ENCODE measurements at places on chromosomes 12 and 14.

GRCh38 chr12:12784911-12785814, at the start of gene APOLD1:
Gene APOLD1, plus strand, starts transcription at chr12:12785659. Its CDS starts 33 bp downstream, at chr12:12785692.
- no peak for DNase-seq

- DNase-seq = no peak
Observed at GRCh38 chr12:52235822-52236361, 2.8 kb downstream of the KRT7 start.

- no peak for DNase-seq
Observed at GRCh38 chr14:92217936-92218335, 96.2 kb downstream of the CPSF2 start.

- DNase-seq = no peak
Observed at GRCh38 chr14:68309616-68310015, 483.3 kb downstream of the ZFP36L1 start.

- no peak for DNase-seq
Observed at GRCh38 chr14:52878469-52878868, 72.4 kb downstream of the FERMT2 start.

GRCh38 chr12:65086236-65086635, 34.9 kb downstream of the WIF1 start:
- DNase-seq = no peak

GRCh38 chr12:130978785-130979184, 25.1 kb downstream of the ADGRD1 start:
- DNase-seq = no peak

DNA sequence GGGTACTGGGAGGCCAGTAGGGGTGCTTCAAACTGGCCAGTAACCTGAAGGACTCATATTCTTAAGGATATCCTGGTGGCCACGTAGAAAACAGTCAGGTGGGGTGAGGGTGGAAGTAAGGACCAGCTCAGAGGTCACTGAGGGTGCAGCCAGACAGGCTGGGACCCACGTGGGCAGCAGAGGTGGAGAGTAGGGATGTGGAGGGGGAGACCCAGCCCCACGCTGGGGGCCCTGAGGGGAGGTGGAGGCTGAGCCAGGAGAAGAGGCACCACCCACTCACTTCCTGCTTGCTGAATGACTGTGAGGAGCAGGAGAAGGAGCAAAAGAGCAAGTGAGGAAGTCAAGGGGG, 12.6 kb upstream of the SERPINA3 start:
- no peak for DNase-seq

GRCh38 chr12:78239544-78239943, 408.9 kb downstream of the NAV3 start:
- no peak for DNase-seq

GRCh38 chr12:89384050-89384758, 31.9 kb upstream of the DUSP6 start:
- DNase-seq = no peak

DNA sequence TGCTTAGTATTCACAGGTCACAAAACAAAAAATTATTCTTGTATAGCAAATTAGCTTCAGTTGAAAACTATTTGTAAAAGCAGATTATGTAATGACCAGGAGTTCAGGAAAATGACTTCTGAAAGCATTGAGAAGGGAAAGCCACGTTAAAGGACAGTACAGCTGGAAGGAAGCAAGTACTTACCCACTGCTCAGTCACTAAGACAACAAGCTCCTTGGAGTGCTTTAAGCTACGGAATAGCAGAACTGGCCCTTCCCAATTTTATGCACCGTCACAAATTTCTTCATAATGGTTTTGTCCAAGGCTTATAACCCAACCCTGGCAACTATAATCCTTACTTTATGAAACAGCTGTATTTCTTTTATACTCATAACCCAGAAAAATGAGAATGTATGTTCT, 13.0 kb upstream of the SNAPC1 start:
- no peak for DNase-seq

DNA sequence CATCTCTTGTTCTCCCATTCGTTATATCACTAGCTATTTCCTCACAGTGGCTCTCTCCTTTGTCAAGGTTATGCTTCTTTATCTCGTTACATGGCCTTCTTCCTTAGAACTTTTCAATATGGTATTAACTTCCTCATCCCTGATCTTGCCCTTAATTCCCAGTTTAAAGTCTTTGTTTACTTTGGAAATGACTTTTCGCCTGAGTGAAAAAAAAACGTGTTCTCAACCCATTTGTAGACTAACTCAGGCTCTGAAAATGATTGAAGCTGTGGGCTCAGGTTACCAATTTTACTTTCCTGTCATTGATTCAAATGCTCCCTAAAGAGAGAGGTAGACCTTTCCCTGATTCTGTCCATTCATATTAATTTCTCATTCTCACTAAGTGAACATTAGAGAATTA, 135.2 kb downstream of the NUBPL start:
- no peak for DNase-seq

DNA sequence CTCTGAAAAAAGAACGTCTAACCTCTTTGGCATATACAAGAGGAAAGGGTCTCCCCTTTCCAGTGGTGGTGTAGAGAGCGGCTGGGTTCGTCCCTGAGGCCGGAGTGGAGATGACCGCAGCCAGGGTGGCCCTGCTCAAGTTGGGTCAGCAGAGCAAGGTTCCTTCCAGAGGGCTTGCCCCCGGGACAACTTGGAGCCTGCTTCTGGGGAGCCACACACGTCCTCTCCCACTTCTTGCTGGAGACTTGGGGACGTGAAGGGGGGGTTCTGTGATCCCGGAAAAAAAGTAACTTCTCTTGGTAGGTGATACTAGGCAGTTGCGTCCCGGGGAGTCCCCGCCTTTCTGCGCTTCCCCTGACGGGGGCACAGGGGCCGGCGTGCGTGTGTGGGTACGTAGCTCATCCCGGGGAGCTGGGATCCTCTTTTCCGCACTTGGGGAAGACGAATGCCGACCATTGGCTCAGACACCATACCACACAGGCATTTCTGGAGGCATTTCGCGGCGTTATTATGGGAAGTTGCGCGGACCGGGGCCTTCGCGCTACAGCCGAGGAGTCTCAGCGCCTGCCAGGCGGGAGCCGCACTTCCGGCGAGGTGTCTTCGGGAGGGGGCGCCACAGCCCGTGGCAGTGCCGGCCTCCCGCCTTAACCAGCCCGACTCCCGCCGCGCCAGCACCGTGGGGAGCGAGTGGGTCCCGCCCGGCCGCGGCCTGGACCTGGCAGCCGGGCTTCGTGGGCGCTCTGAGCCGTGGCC, 14.8 kb upstream of the PAX9 start:
- no peak for DNase-seq

GRCh38 chr14:68969278-68970033, 9.6 kb downstream of the ACTN1 start:
- DNase-seq = no peak

DNA sequence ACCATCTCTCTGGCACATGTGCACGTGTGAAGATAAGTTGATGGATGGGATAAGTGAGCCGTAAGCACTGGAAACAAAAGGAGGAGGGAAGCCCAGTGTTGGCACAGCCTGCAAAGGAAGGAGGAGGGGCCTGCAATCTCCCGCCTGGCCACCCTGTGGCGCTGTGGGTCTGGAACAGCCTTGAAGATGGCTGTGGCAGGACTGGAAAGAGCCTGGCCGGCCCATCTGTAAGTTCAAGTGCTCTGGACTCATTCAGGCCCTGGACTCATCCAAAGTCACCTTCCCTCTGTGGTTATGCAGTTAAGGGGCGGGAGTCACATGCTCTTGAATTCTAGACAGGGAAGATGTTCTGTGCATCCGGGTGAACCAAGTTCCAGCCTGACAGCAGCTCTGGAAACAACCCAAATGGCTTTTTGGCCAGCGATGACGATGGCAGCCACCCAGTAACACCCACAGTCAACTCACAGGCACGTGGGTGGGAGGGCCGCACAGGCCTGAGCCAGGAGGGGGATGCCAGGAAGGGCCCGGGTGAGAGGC, 50.4 kb downstream of the CHGA start:
- DNase-seq = peak; percentile 22

DNA sequence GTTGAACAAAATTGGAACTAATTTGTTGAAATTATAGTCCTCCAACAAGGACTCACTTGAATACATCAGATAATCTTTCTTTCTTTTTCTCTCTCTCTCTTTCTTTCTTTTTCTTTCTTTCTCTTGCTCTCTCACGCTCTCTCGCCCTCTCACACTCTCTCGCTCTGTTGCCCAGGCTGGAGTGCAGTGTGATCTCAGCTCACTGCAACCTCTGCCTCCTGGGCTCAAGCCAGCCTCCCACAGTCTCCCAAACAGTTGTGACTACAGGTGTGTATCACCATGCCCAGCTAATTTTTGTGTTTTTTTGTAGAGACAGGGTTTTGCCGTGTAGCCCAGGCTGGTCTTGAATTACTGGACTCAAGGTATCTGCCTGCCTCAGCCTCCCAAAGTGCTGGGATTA, 22.8 kb downstream of the WDR20 start:
- no peak for DNase-seq

DNA sequence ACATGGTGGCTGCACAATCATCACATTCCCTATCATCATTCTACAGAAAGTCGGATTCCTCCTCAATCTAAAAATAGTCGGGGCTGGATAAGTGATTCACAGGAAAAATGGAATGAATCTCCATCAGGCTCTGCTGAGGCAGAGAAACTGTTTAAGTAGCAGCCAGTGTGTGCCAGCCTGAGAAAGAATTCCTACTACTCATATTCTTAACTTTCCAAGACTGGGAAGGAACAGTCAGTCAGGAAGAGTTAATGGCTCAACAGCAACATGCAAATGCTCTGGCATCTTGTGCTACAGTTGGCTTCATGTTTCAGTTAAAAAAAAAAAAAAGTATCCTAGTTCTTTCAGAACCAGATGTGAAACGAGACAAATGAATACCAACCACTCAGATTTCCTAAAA, 187.0 kb downstream of the GRIP1 start:
- no peak for DNase-seq

DNA sequence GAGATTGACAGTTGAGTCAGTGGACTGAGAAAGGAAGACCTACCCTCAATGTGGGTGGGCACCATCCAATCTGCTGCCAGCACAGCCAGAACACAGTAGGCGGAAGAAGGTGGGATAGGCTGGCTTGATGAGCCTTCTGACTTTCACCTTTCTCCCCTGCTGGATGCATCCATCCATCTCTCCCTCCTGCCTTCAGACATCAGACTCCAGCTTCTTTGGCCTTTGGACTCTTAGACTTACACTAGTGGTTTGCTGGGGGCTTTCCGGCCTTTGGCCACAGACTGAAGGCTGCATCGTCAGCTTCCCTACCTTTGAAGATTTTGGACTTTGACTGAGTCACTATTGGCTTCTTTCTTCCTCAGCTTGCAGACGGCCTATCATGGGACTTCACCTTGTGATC, 456.5 kb upstream of the MIS18BP1 start:
- DNase-seq = no peak

- DNase-seq = no peak
Observed at GRCh38 chr14:90467501-90467900, 70.7 kb downstream of the CALM1 start.

GRCh38 chr12:52839436-52840105, 5.5 kb upstream of the KRT79 start:
- DNase-seq = no peak

All from CD8-positive, alpha-beta T cell (primary cell).